ENCODE measurements at places on chromosomes 16 and 17. TPM values are rescaled to one million over a fixed set of nuclear protein-coding genes. Genes with fewer than 3 reads are reported as not detected.

- DNase-seq, result no peak
Measured at GRCh38 chr16:49601576-49601975, 228.0 kb downstream of the C16orf78 start.

DNA sequence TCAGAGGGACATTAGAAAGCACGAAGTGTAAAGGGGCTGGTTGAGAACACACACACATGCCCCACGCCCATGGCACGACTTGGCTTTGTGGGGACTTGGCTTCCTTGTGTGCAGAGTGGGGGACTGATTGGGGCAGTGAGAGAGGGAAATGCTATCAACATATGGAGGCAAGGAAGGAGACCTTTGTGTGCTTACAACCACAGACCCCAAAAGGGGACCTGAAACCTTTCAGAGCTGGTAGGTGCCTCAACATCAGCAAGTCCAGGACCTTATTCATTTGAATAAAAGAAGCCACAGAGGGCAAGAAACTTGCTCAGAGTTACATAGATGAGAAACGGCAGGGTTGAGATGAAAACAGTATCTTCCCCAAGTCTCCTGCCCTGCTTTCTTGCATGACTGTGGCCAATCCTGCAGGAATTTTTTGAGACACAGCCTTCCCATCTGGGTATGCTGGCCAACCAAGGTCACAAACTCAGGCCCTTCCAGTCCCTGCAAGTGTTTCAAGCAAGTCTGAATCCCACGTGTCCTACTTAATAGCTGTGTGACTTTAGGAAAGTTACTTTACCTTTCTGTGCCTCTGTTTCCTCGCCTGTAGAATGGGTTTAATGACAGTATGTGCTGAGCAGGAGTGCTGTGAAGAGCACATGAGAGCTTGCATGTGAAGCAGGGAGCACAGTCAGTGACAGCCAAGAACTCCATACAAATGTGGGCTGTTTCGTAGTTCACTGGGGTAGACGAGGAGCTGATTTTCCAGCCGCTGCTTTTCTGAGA, 26.2 kb downstream of the C16orf78 start:
- no peak for DNase-seq

DNA sequence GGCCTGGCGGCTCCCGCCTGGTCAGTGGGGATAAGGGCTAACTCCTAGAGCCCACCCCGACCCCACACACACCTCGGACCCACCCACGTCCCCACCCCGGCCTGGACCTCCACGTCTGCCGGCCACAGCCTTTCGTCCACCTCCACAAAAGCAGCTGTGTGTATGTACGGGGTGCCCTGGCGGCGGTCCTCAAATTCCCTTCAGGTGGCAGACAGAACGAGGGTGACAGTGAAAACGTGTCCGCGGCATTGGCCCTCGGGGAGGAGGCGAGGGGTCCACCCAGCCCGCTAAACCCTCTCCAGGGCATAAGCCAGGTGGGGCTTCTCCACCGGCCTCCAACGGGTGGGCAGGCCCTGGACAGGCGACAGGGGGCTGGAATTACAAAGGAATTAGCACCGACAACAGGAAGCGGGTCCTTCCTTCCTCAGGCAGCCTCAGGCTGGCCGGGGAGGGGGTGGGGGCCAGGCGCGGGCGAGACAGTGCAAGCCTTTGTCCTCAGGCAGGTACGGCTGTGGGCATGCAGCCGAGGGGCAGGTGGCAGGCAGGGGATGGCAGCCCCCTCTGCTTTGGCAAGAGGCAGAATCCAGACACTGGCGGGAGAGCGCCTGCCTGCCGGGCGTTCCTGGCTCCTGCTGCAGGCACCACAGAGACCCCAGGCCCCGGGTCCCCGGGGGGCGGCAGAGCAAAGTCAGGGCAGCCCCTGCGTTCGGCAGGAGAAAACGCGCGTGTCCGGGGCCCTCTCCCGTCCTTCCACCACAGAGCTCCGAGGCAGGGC, 12.3 kb upstream of the PITPNA start:
- no peak for DNase-seq

GRCh38 chr17:58336456-58337209, 8.0 kb upstream of the TSPOAP1 start:
- peak; percentile 76 for DNase-seq

GRCh38 chr17:34067011-34067410, 188.1 kb upstream of the CCL2 start:
- no peak for DNase-seq

GRCh38 chr17:29977836-29978235, 36.4 kb downstream of the EFCAB5 start:
- no peak for DNase-seq

DNA sequence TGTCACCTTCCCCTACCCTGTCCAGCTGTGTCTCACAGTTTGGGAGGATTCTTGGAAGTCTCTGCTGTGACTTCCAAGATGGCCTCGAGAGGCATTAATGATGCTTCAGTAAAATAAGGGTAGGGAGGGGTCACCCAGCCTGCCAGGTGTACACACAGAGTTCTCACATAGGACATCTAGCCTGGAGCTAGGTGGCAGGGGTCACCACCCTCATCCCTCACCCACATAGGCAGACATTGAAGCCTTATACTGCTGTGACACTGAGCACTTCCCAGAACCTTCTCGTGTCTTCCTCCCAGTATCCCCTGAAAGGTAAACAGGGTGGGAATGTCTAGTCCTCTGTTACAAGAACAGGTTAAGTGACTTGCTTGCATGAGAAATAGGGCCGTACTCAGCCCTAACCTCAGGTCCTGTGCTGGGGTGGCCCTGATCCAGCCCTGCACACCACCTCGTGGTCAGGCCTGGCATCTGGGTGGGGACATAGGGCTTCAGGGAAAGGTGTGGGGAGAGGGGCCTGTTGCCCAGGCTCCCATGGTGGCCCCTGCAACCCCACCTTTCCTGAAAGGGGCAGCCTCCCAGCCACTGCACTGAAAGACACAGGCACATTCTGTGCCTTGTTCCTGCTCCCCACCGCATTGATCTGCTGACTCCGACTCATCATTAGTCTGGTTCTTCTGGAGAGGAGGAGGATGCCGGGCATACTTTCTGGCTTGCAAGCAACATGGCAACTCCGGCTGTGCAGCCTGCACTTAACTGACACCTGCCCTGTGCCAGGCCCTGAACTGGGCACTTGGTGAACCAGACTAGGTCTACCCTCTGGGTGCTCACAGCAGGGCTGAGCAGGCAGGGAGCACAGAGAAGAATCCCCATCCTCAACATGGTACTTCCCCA, 3.6 kb upstream of the MMP15 start:
- no peak for DNase-seq

DNA sequence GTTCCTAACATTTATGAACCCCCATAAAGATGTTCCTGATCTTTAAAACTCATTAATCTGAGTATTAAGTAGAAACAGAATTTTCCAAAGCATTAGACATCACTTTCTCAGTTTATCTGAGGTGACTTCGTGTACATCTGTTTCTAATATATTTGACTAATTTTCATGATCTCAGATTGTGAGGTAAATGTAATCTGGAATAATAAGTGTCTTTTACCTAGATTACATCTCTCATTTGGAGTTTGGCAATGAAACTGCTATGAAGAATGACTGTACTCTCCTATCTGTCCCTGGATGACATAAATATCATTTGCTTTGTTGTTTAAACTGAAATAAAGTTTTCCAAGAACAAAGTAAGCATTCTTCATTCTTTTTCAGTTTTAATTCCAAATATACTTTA, 55.3 kb downstream of the GDPD1 start:
- no peak for DNase-seq

DNA sequence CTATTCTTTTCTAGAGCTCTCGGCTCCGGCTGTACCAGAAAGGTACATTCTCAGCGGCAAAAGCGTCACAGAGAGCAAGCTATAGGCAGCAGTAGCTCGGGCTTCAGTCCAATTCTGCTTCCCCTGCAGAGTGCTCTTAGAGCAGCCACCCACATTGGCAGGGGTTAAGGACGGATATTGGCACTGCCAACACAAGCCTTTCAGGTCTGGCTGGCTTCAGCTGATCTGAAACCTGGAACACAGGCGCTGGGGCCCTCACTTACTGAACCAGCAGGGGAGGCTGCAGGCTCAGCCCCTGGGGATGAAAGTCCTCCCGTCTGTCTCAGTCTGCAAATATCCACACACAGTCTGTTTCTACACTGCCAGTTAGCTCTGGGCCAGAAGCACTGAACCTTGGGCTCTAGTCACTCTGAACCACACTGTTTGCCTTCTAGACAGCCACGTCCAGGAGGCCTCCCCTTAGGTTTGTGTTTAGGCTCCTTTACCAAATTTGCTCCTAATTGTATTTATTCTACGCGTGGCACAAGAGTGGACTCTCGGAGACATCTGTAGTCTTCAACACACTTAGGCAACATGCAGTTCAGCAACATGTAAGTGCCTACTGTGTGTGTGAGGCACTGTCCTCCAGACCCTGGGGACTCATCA, 40.1 kb downstream of the HIC1 start:
- peak; percentile 87 for DNase-seq

DNA sequence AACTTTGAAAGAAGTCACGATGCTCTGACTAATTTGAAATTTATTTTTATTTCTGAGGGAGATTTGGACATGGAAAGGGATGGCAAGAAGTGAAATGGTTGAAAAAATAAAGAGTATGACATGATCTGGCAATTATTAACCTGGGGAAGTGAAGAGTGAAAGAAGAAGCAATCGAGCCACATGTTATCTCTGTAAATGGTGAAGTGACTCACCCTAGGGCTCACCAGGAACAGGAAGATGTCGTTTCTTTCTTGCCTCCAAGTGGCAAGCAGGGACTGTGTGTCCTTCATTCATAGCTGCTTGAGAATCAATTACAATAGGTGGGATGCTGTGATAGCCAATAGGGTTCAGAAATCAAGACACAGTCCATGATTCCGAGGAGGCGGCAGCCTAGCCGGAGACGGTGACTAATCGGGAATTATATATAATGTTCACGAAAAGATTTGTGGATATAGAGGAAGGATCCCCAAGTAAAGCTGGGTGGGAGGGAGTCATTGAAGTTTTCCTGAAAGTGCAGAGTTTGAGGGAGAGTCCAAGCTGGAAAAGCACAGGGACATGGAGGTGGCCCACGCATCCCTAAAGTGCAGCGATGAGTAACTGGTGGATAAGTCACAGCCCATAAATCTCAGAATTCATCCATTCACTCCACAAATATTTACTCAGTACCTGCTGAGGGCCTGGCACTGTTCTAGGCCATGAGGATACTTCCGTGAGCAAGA, 18.2 kb upstream of the KRT20 start:
- DNase-seq, result no peak

DNA sequence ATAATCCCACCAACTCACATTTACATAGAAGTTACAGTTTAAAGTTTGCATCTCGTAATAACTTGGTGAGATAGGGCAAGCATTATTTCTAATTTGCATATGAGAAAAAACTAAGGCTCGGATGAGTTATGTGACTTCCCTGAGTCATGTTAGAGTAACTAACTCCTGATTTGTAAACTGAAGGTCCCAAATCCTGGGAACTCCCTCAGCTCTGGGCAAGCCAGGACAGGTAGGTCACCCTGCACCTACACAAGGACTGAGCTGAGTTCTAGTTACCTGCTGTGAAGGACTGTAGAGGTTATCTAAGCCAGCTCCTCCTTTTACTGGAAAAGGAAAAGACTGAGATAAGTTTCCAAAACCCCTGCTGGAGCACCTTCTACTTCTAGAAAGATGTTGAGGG, 92.1 kb upstream of the HLF start:
- DNase-seq, result no peak

DNA sequence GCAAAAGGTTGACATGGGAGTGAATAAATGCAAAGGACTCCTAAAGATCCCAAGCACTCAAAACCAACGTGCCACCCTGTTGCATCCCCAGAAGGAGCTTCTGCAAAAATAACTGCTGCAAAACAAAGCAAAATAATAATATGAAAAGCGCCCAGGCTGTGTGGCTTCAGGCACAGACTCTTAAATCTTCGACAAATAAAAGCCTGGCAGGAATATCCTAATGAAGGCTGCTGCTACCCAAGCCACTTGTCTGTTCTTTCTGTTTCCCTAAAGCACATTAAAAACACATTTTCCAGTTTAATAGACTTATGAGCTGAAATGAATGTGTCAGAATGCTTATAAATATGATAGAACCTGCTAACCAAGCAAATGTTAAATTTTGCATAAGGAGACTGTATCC, 154.0 kb downstream of the SLC39A11 start:
- DNase-seq, result no peak

The MATCAP1 gene
- total RNA-seq, result 22.1 TPM

The SCARF1 gene
- 13.9 TPM for total RNA-seq

The LITAFD gene
- total RNA-seq, result not detected

The MYO15A gene
- 0.71 TPM for total RNA-seq

The KRT24 gene
- not detected for total RNA-seq

The ATP2A1 gene
- total RNA-seq, result 1.3 TPM

The GNAO1 gene
- 21.4 TPM for total RNA-seq

The ZNF207 gene
- 113 TPM for total RNA-seq

The LGALS9B gene
- total RNA-seq, result not detected

The PABPN1L gene
- not detected for total RNA-seq

The BCL6B gene
- total RNA-seq, result 29.7 TPM

The LDHD gene
- total RNA-seq, result 0.52 TPM

The SNX20 gene
- total RNA-seq, result 1.8 TPM

The CD300H gene
- total RNA-seq, result 1.2 TPM

The CASKIN1 gene
- total RNA-seq, result 0.05 TPM
